ENCODE measurements at places on chromosomes 12 and 14.

DNA sequence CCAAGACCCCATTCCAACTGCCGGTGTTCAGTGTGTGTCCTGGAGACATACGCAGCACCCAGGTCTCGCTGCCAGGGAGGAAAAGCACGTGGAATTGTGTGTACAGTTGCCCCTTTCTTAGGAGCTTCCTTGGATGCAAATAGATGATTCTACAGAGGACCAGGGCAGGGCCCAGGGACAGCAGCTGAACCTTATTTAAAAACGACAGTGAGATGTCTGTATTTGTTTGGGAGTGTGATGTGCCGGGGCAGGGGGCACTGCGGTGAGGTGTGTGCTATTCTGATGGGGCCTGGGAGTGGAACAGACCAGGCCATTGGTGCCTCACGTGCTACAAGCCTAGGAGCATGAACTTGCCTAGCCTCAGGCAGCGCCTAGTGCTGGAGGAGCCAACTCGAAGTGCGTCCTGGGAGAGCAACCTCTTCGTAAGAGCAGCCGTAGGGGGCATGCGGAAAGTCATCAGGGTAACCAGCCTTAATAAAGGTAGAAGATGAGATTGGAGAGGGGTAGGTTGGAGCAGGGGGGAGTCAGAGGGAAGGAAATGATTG, 98.3 kb upstream of the ESRRB start:
- no peak for DNase-seq

DNA sequence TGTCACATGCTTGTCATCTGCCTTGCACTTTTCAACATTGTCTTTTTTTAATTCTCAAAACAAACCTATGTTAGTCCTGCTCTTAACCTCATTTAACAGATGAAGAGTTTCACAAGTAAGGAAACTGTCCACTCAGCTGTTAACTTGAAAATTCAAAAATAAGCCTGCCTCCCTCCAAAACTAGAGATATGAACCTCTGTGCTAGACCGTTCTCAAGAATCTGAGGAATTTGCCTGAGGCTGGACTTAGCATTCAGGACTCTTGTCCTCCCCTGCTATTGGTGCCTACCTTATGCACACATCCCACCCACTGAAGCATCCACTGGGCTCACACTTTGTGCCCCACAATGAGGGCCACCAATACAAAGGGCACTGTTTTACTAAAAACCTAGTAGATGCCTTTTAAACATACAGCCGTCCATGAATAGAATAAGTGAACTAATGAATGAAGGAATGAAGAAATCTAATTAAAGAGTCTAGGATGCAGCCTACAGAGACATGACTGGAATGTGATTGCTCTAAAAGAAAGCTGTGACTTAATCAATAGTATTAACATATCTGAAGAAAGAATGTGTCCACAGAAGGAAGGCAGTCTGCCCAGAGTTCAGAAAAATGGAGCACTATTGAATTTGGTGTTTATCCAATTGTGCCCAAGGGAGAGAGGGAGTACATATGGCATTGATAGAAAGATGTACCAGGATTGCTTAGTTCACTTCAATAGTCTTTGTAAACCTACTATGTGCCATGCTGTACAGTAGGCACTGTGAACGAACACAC, 238.5 kb downstream of the SPTSSA start:
- no peak for DNase-seq

- peak; percentile 9 for DNase-seq
Measured at GRCh38 chr12:51186465-51187085, 13.6 kb upstream of the TFCP2 start.

GRCh38 chr14:106530423-106531107, 1004.2 kb downstream of the TMEM121 start:
- DNase-seq: no peak

DNA sequence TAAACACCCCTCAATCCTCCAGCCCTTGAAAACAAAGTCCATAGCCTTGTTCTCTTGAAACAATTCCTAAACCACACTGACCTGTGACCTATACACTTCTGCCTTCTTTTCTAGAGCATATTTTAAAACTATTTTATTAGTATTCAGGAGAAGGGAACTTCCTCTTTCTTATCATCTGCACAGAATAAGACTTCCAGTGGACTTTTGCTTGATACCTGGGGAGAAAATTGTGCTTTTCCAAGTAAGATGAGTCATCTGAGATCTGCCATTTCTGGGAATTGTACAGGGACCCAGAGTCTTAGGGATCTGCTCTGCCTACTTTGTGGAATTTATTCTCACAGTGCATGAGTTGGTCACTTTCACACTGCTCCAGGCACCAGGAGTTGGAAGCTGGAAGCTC, 10.5 kb upstream of the WNT5B start:
- no peak for DNase-seq

DNA sequence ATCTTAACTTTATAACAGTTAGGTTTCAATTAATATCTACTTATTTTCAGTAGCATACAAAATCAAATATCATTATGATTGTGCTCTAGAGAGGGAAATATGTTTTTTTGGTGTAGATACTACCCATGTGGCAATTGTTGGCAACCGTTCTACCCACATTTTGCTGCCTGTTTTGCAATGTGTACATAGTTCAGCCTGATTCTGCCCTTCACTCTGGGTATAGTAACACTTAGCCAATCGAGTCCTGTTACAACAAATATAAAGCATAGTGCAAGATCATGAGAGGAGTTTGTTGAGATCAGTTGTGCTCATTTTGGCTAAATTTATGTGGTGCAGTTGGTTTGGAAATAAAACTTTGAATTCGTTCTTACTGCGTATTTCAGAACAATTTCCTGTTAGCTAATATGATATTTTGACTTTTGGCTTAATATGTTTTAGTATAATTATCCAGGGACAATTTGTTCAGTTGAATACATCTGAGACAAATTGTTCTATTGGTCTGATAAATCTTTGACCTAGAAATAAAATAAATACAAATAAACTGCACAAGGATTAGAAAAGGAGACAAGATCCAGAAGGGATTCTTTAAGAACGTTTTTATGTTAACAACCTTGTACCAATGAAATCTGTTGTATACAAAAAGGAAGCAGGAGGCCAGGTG, 76.9 kb downstream of the ATF7IP start:
- no peak for DNase-seq

All from SK-N-SH (cell line).